ENCODE measurements at places on chromosomes 6 and 20. TPM values are rescaled to one million over a fixed set of nuclear protein-coding genes. Genes with fewer than 3 reads are reported as not detected.

DNA sequence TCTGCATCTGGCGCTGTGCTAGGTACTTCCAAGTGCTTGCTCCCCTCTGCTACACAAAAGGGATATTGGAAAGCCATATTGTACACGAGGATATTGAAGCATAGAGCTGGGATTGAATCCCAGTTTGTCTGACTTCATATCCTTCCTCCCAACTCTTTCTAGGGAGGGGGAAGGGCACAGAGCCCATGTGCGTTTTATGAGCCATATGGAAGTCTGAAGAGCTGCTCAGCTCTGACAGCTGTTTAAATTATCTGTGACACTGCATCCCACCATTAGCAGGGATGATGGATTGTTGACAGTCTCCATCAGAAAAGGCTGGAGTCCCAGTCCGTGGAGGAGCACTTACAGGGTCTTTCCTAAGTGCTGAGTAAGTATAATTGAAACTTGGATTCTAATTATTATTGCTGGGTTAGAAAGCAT, 18.4 kb downstream of the TIAM2 start:
- no peak for DNase-seq

- no peak for DNase-seq
Observed at GRCh38 chr6:143528164-143528811, 16.8 kb upstream of the FUCA2 start.

GRCh38 chr6:75090576-75090975, 115.3 kb downstream of the COL12A1 start:
- DNase-seq, result no peak

- no peak for DNase-seq
Observed at GRCh38 chr20:52402514-52402913, 210.9 kb upstream of the ZFP64 start.

The CNKSR3 gene
- polyA plus RNA-seq, result 9.8 TPM

The MEI4 gene
- 0.11 TPM for polyA plus RNA-seq

The NFATC2 gene
- polyA plus RNA-seq, result 1.7 TPM

The PARD6B gene
- 2.4 TPM for polyA plus RNA-seq

The BACH2 gene
- 0.24 TPM for polyA plus RNA-seq
